ENCODE measurements at places on chromosomes 3 and 15.

DNA sequence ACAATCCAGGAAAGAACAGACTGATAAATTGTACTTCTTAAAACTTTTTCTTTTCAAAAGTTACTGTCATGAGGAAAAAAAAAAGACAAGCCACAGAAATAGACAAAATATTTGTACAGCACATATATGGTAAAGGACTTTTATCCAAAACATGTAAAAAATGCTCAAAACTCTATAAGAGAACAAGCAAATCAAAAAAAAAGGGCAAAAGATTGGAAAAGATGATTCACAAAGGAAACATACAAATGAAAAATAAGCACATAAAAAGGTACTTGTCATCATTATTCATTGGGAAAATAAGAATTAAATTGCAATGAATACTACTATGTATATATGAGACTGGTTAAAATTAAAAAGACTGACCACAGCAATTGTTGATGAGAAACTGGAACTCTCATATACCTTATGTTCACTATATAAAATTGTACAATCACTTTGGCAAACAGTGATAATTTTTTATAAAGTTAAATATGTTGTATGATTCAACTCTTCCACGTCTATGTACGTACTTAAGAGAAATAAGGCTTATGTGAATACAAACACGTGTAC lies 39.7 kb downstream of the DIPK2A start:
- DNase-seq = no peak

- DNase-seq = no peak
These were observed 222.0 kb downstream of the P3H2 start for GRCh38 chr3:189898559-189899153.

DNA sequence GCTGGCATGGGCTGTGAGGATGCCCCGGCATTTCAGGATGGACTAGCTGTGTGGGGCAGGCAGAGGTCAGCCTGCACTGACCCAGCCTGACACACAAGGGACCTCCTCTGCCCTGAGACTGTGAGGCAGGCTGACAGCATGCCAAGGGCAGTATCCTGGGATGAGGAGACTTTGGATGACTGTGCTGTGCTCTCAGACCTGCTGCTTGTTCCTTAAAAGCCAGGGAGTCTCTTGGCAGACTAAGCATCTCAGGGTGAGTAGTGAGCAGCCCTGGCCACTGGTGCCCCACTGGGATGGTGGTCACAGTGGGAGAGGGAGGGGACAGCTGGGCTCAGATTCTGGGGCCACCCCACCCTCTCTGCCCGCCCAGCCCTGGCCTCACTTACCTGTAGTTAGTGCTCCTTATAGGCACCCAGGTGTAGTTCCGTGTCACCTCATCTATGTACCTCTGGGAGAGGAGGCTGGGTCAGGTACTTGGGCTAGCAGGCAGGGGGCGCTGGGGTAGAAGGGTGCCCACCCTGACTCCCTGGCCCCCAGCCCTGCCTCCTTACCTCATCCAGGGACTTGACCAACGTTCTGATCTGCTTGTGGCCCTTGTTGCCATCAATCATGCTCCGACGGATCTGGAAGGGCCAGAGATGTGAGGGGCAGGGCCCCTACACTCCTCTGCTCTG lies 16.1 kb upstream of the TMEM115 start:
- no peak for DNase-seq

- no peak for DNase-seq
These were observed 55.4 kb downstream of the SETD2 start for GRCh38 chr3:47108546-47108945.

- DNase-seq = no peak
These were observed 213.0 kb downstream of the PCCB start for GRCh38 chr3:136463170-136463569.

GRCh38 chr15:20409247-20409646 lies 132.4 kb downstream of the GOLGA6L6 start:
- DNase-seq = no peak

- DNase-seq = no peak
These were observed 15.3 kb upstream of the SHISA5 start for GRCh38 chr3:48519277-48519643.

Measured in activated naive CD4-positive, alpha-beta T cell (primary cell).